GM23248 (cell line): ENCODE measurements at places on chromosomes 3 and 15. TPM values are rescaled to one million over a fixed set of nuclear protein-coding genes. Genes with fewer than 3 reads are reported as not detected.

Gene PLSCR5
- not detected in 2 replicates for polyA plus RNA-seq

Gene FRMD4B
- polyA plus RNA-seq, result 0.06 TPM in 1 of 2 replicates, not detected in the other

- peak; percentile 12 for DNase-seq
These were observed 9.2 kb upstream of the ATP8B4 start for GRCh38 chr15:50128266-50128665.

DNA sequence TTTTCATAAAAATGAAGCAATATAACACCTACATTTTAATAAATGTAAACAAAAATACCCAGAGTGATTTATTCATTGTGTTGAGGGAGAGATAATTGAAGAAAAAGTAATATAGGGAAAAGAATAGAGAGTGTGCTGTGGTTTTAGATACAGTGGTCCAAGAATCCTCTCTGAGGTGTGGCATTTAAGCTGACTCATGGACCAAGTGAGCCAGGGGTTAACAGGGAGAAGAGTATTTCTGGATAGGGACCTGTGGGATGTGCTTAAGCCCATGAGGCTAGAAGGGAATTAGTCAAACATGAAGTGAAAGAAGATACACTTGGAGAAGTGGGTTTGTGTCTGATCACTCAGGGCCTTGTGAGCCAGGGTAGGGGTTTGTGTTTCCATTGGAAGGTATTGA, 680.7 kb upstream of the GRM7 start:
- no peak for DNase-seq

GRCh38 chr3:58038675-58039292, 30.6 kb downstream of the FLNB start:
- peak; percentile 29 for DNase-seq
